ENCODE measurements at places on chromosomes 6 and 20. TPM values are rescaled to one million over a fixed set of nuclear protein-coding genes. Genes with fewer than 3 reads are reported as not detected.

Gene STMND1
- total RNA-seq = 1.7 TPM

Gene KCNB1
- total RNA-seq = 46.7 TPM

Gene UBR2
- 33.3 TPM for total RNA-seq

Gene PTCHD4
- total RNA-seq = 11.7 TPM

Gene STX11
- 2.2 TPM for total RNA-seq

Gene PEX6
- total RNA-seq = 17.7 TPM

Gene TRIM40
- total RNA-seq = 0.17 TPM

Gene C6orf58
- total RNA-seq = not detected

Gene FNDC11
- total RNA-seq = 1.0 TPM

Gene C6orf163
- total RNA-seq = 6.5 TPM

Gene PTGIS
- total RNA-seq = 27.5 TPM

Gene PTK6
- not detected for total RNA-seq

Gene RBPJL
- 0.20 TPM for total RNA-seq

Gene SEMG1
- not detected for total RNA-seq

Gene CLIC5
- 5.1 TPM for total RNA-seq
